ENCODE measurements at places on chromosomes 4 and X.

DNA sequence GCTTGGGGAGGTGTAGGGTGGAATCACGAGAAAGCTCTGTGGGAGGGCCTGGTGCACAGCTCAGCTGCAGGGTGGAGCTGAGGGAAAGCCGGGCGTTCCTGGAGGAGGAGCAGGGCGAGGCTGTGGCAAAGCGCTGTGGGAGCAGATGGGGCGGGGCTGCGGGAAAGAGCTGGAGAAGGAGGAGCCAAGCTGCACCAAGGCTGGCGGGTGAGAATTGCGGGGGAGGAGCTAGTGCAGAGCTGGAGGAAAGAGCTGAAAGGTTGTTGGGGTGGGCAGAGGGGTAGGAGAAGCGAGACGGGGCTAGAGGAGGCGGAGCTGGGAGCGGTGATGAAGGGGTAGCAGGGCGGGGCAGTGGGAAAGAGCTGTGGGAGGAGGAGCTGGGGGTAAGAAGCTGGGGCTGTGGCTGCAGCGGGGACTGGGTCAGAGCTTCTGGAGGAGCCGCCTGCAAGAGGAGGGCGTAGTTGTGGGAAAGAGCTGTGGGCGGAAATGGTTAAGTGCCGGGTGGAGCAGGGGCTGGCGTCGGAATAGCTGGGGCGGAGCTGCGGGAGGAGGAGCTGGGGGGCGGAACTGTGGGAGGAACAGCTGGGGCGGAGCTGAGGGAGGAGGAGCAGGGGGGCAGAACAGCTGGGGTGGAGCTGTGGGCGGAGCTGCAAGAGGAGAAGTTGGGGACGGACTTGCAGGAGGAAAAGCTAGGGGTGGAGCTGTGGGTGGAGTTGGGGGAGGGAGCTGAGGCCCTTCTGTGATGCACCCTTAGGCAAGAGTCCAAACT, 1.8 kb upstream of the EOLA2 start:
- peak; percentile 61 for DNase-seq

DNA sequence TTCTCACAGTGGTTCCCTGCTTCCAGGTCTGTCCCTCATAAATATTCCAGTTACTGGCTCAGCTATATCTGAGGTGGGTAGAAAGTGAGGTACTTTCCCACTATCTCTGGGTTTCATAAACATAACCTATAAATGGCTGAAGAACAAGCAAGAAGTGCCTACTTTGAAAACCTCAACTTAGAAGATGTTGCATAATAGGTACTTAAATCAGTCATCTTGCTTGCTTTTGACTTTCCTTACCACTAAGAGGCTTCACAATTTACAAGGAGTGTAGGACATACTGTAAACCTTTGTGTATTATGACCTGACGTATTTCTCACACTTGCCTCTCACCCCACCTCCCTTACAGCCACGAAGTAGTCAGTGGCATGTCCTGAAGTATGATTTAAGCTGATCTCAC, 145.9 kb downstream of the PCDH19 start:
- DNase-seq: no peak

GRCh38 chrX:105564501-105564900, 257.8 kb upstream of the NRK start:
- no peak for DNase-seq

DNA sequence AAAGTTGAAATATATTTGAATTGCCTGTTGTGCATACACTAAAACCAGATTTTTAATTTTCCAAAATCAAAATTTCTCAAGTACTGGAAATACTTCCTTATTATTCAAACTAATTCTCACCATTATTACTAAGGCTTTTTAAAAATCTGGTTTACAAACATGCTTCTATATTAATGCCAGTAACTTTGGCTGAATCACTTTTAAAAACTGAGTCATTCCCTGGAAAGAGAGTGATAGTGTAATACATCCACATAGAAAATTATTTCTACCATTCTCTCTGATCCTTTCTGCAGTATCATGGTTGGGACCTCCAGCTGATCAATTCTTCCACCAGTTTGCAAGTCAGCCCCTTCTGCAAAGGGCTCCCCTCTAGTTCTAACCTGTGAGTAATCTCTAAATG, 165.3 kb upstream of the FAM241A start:
- DNase-seq: no peak

- peak; percentile 10 for DNase-seq
These were observed 6.5 kb downstream of the ZNF185 start for GRCh38 chrX:152904151-152905080.

- no peak for DNase-seq
These were observed 35.4 kb downstream of the CEP44 start for GRCh38 chr4:174318829-174319764.

- DNase-seq: no peak
These were observed 1.2 kb downstream of the P2RY10 start for GRCh38 chrX:78946178-78946931.

DNA sequence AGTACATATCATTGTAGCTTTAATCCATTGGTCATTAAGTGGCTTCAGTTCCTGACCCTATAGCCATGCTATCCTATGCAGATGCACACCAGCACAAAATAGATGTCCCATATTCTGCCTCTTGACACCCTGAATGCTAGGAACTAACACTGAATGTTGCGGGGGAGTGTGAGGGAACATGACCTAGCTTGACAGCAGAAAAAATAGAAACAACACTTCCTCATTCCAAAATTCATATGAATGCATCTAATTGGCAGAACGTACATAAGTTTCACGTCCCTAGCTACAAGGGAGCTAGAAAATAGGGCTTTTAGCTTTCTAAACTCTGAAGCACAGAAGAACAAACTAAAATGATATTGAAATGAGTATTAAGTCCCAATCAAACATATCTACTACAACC, 14.4 kb upstream of the DCAF8L1 start:
- DNase-seq: no peak

- DNase-seq: no peak
These were observed 24.4 kb downstream of the IGSF1 start for GRCh38 chrX:131264665-131265064.

DNA sequence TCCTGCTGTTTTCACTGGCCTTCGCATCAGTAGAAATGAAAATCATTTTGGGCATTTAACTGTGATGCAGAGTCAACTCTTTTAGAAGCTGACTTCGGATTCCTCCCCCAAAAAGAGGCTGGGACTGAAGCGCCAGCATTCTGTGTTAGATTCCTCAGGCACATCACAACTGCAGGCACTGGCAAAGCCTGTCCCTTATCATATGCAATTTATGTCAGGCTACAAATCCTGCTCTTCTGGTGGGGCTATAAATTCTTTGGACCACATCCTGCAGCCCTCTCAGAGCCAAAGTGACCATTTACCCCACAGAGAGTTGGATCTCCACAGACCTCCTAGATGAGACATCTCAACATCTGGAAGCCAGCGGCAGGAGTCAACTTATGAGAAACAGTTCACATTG, 138.4 kb downstream of the CBR4 start:
- DNase-seq: no peak

DNA sequence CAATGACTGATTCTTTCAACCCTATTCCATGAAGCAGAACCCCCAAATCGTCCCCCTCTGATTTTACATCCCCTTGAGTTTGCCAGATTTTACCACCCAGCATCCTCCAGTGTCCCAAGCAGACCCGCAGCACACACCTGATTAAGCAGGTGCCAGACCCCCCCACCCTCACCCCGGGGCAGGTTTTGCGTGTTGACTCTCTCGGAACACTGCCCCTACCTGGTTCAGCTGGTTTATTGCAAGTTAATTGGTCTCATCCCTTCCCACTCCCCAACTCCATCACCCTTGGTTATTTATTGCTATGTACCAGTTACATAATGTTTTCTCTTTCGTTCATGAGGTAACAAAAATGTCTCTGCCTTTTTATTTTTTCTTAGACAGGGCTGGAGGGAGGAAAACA, 258.4 kb downstream of the BCOR start:
- DNase-seq: no peak

GRCh38 chrX:47562615-47563243, 1.7 kb downstream of the ARAF start:
- no peak for DNase-seq

DNA sequence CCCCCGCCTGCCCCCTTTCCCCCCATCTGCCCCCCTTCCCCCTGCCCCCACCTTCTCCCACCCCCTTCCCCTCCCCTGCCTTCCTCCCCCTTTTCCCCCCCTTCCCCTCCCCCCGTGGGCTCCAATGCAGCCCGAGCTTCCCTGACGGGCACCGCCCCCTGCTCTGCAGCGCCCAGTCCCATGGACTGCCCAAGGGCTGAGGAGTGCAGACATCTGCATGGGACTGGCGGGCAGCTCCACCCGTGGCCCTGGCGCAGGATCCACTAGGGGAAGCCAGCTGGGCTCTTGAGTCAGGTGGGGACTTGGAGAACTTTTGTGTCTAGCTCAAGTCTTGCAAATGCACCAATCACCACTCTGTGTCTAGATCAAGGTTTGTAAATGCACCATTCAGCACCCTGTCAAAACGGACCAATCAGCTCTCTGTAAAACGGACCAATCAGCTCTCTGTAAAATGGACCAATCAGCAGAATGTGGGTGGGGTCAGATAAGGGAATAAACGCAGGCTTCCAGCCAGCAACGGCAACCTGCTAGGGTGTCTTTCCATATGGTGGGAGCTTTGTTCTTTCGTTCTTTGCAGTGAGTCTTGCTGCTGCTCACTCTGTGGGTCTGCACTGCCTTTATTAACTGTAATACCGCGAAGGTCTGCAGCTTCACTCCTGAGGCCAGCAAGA, 300.5 kb upstream of the PABPC4L start:
- DNase-seq: no peak

DNA sequence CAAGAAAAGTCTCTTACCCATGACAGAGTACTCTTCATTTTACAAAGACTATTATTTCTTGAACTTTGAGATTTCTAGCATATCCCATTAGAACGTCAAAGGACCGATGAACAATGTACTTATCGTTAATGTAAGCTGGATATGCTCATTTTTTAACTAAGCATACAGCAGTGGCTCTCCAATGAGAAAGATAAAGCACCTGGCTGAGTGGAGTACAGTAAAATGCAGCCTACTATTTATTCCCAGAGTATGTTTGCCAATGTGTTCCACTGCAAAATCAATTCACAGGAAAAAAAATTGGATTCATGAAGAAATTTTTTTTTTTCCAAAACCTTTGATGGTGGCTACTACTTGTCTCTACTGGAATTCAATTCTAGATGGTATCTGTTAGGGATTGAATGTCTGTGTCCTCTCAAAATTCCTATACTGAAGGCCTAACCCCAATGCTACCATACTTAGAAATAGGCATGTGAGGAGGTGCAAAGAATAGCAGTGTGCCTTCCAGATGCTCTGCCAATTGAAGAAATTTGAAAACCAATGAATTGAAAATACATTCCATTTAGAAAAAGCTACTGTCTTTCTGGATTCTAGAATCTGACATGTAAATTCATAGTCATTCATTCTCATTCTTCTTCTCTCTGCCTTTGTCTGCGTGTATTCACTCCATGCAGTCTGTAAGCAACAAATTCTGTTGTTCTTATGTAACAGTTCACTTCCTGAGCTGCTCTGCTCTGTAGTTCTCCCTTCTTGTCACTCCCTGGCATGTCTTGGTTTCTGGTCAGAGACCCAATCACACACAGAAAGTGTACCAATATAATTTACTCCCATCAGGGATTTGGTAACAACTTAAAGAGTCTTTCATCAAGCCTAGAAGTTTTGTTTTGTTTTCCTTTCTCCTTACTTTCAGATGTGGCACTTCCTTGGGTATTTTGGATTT, 61.4 kb downstream of the PAPSS1 start:
- DNase-seq: no peak

DNA sequence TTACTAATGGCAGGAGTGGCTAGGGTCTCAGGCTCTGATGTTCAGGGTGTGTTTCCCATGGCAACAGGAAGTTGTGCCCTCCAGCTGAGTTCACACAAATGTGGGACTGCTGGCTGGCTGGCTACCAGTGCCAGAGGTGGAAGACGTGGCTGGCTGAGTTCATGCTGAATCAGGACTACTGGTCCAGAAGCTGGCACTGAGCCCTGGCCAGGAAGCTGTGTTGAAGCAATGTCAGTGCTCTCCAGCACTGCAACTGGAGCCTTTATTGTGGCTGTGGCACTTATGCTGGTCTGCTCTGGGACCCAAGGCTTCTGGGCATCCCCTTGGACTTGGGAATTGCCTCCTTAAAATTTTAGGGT, 42.0 kb upstream of the ZXDA start:
- no peak for DNase-seq

DNA sequence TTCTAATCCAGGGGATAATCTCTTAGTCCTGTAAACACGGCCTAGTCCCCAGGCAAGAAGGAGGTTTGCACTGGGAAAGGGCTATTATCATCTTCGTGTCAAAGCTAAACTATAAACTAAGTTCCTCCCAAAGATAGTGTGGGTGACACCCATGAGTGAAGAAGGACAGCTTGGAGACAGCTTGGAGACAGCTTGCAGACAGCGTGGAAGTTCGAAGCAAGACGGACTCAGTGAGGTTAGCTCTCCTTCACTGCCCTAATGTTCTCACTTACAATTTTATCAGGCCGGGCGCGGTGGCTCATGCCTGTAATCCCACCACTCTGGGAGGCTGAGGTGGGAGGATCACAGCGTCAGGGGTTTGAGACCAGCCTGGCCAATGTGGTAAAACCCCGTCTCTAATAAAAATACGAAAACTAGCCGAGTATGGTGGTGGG, 19.2 kb upstream of the PLCXD1 start:
- no peak for DNase-seq

- no peak for DNase-seq
These were observed 10.0 kb downstream of the ZFYVE28 start for GRCh38 chr4:2408401-2408958.

DNA sequence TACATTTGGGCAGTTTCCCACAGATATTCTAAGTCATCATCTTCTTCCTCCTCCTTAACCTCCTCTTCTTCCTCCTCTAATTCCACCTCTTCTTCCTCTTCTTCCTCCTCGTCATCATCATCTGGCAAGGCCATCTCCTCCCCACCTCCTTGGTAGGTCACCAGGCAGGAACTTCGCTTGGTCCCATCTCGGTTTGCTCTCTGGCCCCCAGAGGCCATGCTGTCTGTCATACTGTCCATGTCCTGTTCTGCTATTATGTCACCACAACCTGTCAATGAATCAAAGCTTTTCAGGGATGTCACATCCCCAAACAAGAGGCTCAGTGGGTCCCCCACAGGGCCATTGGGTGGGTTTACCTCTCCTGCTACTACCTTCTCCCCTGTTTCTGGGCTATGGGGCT, 13.5 kb downstream of the AMER1 start:
- DNase-seq: no peak

- DNase-seq: no peak
These were observed 995 bp upstream of the NFXL1 start for GRCh38 chr4:47915378-47915777.

GRCh38 chr4:89109841-89110540, 1.3 kb upstream of the TIGD2 start:
- no peak for DNase-seq

DNA sequence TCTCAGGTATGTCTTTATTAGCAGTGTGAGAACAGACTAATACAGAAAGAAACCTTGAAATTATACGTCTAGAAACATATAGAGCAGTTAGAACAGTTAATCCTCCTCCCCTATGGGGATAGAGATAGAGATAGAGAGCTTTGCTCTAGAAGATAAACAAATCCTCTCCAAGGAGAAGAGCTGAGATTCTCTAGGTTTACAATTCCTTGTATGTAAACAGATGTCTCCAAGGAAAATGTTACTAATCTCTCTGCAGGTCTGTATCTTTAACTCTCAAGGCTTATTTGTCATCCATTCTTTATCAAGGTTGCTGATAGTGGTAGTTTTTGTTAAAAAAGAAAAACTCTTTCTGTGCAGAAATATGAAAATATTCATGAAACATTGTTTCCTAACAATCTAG, 282.1 kb upstream of the GIMD1 start:
- no peak for DNase-seq
